Right renal pelvis (tissue), 4 donors: ENCODE measurements at places on chromosomes 1 and 21. TPM values are rescaled to one million over a fixed set of nuclear protein-coding genes. Genes with fewer than 3 reads are reported as not detected.

LYPLAL1 gene
- 50.2 TPM for polyA plus RNA-seq

LCK gene
- 6.7 TPM for polyA plus RNA-seq

NBPF19 gene
- polyA plus RNA-seq, result 15.2 TPM

PKLR gene
- polyA plus RNA-seq, result 8.4 TPM

ARHGEF16 gene
- 17.6 TPM for polyA plus RNA-seq

NFASC gene
- 14.5 TPM for polyA plus RNA-seq

LRRC38 gene
- not detected for polyA plus RNA-seq

FCRL5 gene
- 0.07 TPM for polyA plus RNA-seq
